Cerebellar nuclear complex (tissue), 1 donor: ENCODE measurements at places on chromosomes 4 and X.

DNA sequence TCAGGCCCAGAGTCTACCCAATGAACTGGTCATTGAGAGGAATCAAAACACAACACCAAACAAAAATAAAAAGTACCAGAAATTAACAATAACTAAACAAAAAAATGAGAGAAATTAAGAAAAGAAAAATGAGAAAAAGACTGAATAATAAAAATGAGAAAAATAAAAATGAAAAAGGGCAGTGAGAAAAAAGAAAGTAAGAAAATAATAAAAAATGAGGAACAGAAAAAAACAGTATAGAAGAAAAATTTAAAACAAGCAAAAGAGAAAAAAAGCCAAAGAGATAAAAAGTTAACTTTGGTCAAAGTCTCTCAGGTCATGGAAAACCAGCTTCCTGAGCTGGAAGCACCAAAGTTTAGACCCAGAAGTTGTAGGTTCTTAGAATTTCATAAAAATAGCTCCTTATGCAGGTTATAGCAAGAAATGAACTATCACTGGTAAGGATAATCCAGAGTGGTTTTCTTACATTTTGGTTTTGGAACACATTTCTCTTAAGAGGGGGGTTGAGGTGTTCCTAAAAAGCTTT lies 51.0 kb upstream of the WDR17 start:
- no peak for DNase-seq

DNA sequence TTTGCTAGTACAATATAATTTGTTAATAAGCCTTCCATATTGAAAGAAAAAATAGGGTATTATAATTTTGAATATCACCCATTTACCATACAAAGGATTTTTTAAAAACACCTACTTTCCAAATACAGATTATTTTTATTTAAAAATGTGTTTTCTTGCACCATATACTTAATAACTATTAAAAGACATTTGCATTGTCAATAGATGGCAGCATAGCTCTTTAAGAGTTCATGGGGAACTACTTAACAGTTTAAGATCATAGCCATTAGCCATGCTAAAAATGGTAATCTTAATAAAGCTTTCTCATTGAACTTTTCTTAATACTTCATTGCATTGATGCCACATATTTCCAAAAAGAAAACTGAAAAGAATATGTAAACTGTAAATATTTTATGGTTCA lies 1995.9 kb downstream of the C4orf33 start:
- no peak for DNase-seq

GRCh38 chrX:132953354-132953753 lies 5.1 kb downstream of the HS6ST2 start:
- DNase-seq = no peak

- no peak for DNase-seq
Measured at GRCh38 chrX:47145395-47146120, 537 bp downstream of the RBM10 start.

DNA sequence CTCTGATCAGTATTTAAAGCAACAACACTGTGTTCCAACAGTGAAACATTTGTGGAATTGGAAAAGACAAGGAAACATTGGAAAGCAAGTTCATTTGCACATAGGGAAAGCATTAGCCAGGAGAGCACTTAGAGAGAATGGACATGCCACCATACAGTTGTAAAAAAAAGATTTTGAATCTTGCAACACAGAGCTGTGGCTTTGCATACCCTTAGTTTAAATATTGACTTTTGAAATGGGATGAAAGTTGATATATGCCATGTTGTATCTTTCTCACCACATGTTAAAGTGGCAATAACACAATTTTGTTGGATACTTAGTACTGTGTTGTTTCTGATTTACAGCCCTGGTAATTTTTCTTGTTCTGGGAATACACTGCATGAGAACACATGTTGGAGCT lies 208.1 kb downstream of the BMPR1B start:
- no peak for DNase-seq

DNA sequence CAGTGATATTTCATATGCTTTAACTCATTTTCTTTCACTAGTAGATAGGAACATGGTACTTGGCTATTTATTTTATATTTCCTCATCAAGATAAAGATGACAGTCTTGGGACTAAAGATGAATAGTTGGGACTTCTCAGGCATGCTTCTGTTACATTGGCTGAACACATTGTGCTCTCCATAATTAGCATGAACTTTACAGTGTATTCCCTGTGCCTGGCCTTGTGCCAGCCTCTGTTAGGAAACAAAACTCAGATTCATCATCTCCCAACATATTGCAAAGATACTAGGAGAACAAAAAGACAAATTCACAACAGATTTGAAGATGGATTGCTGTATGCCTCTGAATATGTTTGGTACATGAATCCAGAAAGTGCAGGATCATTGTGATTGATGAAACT lies 26.4 kb downstream of the GRIA2 start:
- DNase-seq = no peak

- no peak for DNase-seq
Measured at GRCh38 chrX:132393485-132393884, 95.4 kb downstream of the MBNL3 start.

- DNase-seq = no peak
Measured at GRCh38 chr4:169015186-169015623, 5.2 kb upstream of the CBR4 start.

- no peak for DNase-seq
Measured at GRCh38 chr4:112604589-112604988, 32.1 kb downstream of the ZGRF1 start.

DNA sequence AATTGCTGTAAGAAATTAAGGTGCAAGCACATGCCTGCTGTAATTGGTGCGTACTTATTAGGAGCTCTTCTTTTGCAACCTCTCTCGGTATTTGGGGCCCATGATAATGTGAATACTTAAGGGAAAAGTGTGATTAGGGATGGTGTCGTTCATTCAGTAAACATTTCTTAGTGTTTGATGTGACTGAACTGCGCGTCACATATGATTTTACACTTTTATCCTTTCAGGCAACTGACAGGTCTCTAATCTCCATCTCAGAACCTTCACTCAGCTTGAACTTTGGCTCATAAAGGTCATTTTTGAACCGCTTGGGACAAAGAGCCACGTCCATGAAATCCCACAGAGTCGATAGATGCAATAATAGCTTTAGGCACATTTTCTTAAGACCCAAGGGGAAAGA lies 612.1 kb upstream of the PITX2 start:
- no peak for DNase-seq

GRCh38 chr4:139692309-139693012 lies 26.8 kb downstream of the MGST2 start:
- no peak for DNase-seq

DNA sequence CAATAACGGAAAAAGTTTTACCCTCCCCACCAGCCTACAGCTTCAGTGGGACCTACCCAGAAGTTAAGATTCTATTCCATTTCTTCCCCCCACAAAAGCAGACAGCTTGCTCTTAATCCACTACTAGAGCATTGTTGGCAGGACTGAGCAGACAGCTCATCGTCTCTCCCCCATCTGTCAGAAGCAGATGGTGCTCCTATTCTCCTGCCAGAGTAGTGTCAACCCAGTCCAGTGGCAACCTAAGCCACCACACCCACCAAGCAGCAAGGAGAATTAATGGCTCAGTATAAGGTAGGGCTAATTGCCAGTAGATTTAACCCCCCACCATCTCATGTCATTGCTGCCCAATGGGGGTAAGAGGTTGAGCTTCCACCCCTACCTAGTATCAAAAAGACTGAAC lies 62.0 kb downstream of the AWAT2 start:
- peak; percentile 17 for DNase-seq

- no peak for DNase-seq
Measured at GRCh38 chr4:38904090-38904666, 36.6 kb downstream of the FAM114A1 start.

GRCh38 chr4:1604706-1605205 lies 79.4 kb downstream of the FAM53A start:
- no peak for DNase-seq
